ENCODE measurements at places on chromosomes 5 and 9.

- DNase-seq: no peak
These were observed 66.2 kb upstream of the CACNA1B start for GRCh38 chr9:137811283-137811870.

DNA sequence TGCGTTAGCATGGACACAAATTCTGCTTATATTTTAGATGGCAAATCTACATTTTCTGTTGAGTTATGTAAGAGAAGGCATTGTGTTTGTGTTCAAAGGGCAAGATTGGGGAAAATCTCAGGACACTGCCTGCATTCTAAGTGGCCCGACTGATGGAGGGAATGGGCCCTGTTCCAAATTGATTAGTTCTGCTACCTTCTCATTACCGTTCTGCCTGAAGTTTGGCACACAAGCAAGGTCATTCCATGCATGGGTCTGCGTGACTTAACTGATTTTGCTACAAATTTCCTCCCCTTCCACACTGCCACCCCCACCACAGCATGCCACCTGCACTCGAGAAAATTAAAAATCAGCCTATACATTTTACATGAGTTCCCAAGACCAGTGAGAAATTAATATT, 409.9 kb downstream of the BRINP1 start:
- DNase-seq: no peak

- DNase-seq: no peak
These were observed 29.2 kb upstream of the SEMA4D start for GRCh38 chr9:89527084-89527483.

GRCh38 chr5:170319301-170319700, 21.7 kb upstream of the LCP2 start:
- no peak for DNase-seq

DNA sequence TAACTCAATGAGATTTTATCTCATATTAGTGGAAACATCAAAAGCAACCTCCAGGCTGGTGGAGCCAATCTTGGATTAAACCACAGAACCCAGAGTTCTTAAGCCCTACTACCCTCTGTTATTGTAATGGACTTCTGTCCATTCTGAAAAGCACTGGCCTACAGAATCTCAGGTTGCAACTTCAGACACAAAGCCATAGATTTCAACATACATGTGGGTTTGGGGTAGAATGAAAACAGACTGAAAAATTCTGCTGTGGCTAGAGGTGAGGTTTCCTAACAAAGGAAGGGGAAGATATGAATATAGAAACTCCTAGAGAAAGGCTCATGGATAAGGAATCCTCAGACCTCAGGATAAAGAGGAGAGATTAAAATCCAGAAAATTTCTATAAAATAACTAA, 569.8 kb upstream of the RIOK2 start:
- DNase-seq: no peak

- no peak for DNase-seq
These were observed 566 bp downstream of the RPP25L start for GRCh38 chr9:34611251-34611810.

DNA sequence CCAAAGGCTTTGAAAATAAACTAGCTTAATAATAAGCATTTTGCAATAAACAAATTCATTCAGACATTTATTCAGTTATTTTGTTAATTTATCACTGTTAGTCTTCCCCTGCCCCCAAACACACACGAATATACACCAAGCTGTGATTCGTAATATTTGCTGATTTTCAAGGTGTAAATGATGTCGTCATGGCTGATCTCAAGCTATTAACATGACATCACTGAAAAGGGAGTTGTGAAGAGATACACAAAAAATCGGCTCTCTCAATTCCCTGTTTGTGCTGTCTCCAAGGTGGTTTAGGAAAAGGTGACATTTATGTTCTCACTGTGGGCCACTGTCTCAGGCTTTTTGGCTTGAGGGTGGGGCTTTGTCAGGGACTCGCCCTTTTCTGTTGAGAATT, 413.3 kb downstream of the CDH9 start:
- DNase-seq: no peak

GRCh38 chr9:1658661-1659362, 356.3 kb upstream of the SMARCA2 start:
- no peak for DNase-seq

- DNase-seq: no peak
These were observed 7.7 kb downstream of the P4HA2 start for GRCh38 chr5:132219981-132220380.

DNA sequence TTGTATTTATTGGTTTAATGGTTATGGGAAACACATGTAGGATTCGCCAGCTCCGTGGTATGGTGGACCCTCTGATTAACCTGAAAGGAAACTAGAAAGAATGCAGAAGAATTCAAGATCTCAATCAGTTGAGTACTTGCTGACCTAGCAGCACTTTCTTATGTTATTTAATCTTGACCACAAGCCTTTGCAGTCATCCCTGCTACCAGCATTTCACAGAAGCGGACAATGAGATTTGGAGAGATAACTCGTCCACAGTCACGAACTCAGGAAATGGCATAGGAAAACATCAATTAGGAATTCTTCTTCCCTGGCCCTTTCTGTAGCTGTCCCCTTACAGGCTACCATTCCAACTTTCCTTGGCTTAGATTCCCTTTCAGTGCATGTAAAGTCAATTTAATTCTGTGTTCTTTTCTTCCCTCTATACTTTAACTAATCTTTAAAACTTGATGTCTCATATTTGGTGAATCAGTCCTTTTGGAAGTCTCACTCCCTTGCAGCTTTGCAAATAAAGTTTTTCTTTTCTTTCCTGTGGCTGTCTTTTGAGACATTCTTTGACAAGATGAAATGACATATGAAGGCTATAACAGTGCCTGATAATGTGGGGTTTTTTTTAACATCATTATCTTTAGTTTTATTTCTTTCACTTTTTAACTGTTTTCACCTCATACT, 1.3 kb upstream of the SLC44A1 start:
- no peak for DNase-seq

DNA sequence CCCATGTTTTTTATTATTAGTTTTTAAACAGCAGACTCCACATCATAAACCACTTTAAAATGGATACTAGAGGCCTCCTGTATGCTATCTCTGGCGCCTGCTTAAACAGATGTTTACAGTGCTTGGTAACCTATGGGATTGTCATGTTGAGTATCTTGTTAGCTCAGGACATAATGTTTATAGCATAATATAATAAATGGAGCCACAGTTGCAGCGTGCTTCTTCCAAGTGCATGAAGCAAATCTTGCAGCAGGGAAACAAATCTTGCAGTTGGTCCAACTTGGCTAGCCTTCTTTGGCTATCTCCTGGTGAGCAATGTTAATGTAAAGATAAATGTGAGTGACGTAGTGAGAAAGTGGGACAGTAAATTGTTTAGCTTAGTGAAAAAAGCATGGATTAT, 2.8 kb downstream of the GHR start:
- no peak for DNase-seq

GRCh38 chr5:20469792-20470191, 481.8 kb upstream of the CDH18 start:
- no peak for DNase-seq

DNA sequence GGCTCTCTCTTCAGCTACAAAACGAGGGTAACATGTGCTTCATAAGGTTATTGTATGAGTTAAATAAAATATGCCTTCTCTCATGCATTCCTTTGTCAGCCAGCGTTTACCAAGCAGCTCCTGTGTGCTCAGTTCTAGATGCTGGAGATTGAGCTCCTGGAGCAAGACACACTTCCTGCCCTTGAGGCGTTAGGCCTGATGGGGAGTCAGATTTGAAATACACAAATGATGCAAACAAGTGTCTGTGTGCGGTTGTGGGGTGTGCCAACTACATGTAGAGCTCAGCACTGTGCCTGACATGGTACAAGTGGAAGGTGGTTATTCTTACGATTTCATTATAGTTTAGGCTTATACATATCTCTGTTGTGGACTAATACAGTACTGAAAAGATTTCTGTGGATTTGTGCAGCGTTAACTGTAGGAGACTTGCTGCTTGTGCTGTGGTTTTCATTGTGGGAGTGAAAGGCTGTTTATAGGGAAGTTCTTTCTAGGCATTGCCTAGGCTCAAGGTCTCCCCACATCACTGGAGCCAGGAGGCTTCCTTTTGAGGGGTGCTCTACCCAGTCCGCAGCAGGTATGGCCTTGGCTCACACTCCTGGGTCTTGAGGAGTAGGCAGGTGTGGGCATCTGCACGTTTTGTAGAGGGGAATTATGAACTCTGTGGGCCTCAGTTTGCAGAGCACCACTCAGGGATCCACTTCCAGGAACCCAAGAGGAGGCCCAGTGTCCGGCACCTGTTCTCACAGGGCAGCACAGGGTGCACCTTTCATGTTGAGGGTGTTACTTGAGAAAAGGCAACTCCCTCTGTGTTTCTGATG, 39.8 kb upstream of the ANGPTL2 start:
- no peak for DNase-seq

GRCh38 chr5:148828511-148829247, 2.3 kb downstream of the ADRB2 start:
- DNase-seq: no peak

DNA sequence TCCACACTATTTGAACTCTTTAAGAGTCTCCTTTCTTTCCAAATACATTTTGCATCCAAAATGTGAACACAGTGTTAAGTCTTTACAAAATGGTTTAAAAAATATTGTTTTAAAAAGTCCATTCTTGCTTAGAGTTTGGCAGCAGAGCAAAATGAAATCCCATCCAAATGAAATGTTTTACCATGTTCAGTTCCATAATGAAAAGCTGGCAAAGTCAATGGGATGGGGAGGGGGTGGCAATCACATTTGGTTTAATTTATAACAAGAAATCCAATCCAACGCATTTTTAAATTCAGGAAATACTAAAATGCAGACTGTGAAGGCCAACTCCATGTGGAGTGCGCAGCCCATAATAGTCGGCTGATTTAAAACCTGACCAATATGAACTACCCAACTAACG, 39.4 kb downstream of the MRPL36 start:
- no peak for DNase-seq

DNA sequence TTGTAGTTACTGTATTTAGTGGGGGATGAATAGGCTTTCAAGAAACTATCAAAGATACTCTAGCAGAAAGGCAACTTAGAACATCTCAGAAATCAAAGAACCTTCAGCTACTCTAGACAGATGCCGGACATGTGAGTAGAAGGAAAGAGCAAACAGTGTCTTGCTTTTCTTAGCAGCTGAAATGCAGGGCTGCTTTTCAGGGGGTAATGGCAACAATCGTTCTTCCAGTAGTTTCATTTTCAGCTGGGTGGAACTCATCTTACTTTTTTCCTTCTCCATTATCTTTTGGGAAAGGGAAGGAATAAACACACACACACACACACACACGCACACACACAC, 281.6 kb downstream of the CRB2 start:
- DNase-seq: no peak

DNA sequence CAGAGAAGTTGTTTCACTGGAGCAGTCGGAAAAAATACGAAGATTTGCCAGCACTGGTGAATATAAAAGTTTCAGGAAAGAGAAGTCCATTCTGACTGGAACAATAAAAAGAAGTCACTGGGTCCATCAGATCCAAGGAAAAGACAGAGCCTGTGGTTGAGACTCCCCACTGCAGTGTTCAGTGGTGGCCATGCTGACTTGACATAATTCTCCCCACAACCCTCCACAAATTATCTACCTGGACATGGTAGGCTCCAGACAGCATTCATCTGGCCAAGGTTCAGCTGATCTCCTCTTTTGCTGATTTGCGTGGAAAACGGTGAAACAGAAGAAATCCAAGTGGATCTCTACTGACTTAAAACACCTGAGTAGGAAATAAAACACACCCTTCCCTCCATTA, 8.0 kb downstream of the THBS4 start:
- DNase-seq: no peak

DNA sequence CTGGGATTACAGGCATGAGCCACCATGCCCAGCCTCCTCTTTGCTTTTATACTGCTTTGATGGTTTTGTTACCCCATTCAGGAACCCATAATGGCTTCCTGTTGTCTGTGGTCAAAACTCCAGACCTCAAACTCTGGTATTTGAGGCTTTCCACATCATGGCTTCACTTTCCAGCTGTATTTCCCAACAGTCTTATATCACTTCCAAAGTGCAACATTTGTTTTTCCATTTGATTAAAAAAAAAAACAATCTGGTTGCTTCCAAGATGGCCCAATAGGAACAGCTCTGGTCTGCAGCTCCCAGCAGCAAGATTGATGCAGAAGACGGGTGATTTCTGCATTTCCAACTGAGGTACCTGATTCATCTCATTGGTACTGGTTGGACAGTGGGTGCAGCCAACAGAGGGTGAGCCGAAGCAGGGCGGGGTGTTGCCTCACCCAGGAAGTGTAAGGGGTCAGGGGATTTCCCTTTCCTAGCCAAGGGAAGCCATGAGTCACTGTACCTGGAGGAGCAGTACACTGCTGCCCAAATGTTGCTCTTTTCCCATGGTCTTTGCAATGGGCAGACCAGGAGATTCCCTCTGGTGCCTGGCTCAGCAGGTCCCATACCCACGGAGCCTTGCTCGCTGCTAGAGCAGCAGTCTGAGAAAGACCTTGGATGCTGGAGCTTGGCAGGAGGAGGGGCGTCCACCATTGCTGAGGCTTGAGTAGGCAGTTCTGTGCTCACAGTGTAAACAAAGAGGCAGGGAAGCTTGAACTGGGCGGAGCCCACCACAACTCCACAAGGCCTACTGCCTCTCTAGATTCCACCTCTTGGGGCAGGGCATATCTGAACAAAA, 458.4 kb downstream of the KDM4C start:
- no peak for DNase-seq

GRCh38 chr9:127712371-127712770, 3.1 kb downstream of the PTRH1 start:
- DNase-seq: no peak

- no peak for DNase-seq
These were observed 49.9 kb upstream of the CTSL start for GRCh38 chr9:87675906-87676515.

- DNase-seq: no peak
These were observed 110.6 kb downstream of the RAPGEF6 start for GRCh38 chr5:131524431-131524830.

DNA sequence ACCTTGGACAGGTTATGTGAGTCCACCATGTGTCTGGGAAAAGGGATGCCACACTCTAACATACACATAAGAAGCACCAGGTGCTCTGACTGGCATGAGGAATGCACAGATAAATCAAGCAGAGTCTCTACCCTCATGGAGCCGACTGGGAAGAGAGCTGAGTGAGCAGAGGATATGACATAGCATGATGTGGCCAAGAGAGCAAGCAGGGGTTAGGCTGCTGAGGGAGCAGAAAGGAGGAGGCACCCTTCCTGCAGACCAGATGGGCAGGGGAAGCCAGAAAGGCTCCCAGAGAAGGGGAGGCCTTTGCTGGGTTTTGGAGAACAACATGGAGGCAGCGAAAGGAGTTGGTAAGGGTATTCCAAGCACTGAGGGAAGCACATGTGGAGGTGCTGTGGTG, 223.1 kb downstream of the GNA14 start:
- no peak for DNase-seq

GRCh38 chr5:6594066-6594465, 38.8 kb downstream of the NSUN2 start:
- no peak for DNase-seq

All from central memory CD8-positive, alpha-beta T cell (primary cell).